ENCODE measurements at places on chromosomes 7 and 10.

GRCh38 chr7:70761711-70762328 is 370.1 kb upstream of the GALNT17 start:
- DNase-seq, result no peak

DNA sequence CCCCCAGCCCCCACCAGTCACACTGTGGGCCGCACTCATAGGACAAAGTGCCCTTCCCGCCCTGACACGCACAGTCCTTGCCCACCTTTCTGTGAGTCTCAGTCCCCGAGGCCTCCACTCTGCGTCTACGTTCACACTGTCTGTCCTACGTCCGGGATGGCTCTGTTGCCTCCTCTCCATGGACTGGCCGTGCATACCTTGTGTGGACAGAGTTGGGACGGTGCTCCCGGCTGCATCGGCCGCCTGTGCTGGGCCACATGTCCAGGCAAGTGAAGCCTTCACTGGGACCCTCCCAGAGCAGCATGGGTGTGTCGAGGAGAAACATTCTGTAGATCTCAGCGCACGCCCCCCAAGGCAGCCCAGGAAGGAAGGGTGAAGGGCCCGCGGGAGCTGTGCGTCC is 239.0 kb downstream of the MGMT start:
- DNase-seq, result no peak

- DNase-seq, result no peak
Observed at GRCh38 chr7:70230761-70231160, 632.5 kb downstream of the AUTS2 start.

- peak; percentile 78 for DNase-seq
Observed at GRCh38 chr7:92731335-92732063, 104.9 kb downstream of the CDK6 start.

- peak; percentile 29 for DNase-seq
Observed at GRCh38 chr7:28316489-28316888, 95.8 kb upstream of the CREB5 start.

Measured in EH (cell line).